ENCODE measurements at places on chromosomes 12 and 14.

DNA sequence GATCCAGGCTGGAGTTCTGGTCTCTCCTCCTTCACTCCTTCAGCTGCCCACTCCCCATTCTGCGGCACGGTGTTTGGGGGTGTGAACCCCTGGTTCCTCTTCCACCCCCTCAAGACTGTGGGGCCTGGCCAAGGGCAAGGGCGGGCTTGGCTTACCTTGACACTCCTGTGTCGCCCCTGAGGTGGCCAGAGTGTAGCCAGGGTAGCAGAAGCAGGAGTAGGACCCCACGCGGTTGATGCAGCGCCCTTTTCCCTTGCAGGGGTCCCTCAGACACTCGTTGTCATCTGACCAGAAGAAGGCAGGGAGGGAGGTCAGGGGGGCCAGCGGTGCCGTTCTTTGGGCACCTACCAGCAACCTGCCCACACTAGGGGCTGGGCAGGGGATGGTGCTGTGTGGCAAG lies 28.2 kb downstream of the ISCA2 start:
- no peak for DNase-seq

- DNase-seq = no peak
Observed at GRCh38 chr12:129607756-129608155, 296.1 kb downstream of the TMEM132D start.

DNA sequence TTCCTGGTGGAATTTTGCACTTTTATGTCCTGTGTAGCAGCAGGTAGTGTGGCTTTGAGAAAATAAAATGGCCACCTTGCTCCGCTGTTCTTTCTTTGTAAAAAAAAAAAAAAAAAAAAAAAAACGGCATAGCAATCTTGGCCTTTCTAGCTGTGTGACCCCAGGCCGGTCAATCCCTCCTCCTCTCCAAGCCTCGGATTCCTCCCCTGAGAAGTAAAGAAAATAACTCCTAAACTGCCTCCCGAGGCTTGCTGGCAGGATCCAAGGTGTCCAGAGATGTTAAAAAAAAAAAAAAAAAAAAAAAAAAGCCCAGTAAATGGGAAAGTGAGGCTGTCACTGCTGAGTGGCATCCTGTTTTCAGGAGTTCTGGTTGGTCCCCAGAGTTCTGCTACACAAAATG lies 23.9 kb upstream of the MAP1LC3B2 start:
- no peak for DNase-seq

- no peak for DNase-seq
Observed at GRCh38 chr14:101815994-101816393, 54.5 kb downstream of the PPP2R5C start.

DNA sequence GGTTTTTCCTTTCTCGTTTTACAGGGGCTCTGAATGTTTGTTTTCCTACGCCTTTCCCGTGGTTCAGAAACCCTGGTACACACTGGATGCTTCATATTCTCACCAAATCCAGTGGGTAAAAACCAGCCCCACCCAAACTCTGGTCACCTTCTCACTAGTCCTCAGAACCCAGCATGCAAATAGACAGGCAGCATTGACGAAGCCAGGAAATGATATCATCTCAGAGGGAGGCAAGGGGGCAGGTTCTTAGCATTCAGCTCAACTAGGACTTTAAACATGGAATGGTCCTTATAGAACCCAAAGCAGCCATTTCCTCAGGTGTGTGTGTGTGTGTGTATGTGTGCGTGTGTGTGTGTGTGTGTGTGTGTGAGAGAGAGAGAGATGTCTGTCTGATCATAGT lies 142.0 kb downstream of the KCNK10 start:
- DNase-seq = no peak

DNA sequence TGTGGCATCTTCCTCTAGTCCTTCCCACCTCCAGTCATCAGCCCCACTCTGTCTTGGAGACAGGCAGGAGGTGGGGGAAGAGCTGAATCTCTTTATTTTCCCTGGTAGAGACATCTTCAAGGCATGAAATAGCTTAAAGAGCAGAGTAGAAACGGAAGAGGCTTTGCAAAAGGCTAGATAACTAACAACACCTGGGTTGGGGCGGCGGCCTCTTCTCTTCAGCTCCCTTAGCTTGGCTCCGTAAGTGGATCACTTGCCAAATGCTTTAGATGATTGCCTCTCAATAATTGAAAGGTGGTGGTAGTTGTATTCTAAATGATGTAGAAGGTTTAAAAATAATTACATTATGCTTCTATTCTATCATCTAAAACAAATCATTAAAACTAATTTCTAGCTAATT lies 36.1 kb downstream of the SSPN start:
- no peak for DNase-seq

- no peak for DNase-seq
Observed at GRCh38 chr12:98998697-98999299, 353.7 kb downstream of the APAF1 start.

DNA sequence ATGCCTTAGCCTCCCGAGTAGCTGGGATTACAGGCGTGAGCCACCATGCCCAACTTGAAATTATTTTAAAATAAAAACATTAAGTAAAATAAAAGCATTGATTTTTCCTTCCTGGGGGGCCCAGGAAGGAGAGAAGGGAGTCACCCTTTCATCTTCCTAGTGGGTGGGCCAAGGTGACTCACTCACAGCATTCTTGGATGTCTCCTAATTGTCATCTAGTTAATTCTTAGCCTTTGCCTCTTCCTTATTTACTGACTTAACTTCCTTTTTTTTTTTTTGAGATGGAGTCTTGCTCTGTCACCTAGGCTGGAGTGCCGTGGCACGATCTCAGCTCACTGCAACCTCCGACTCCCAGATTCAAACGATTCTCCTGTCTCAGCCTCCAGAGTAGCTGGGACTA lies 29.2 kb downstream of the TMEM120B start:
- DNase-seq = no peak

- DNase-seq = no peak
Observed at GRCh38 chr12:5505116-5505515, 73.2 kb downstream of the NTF3 start.

DNA sequence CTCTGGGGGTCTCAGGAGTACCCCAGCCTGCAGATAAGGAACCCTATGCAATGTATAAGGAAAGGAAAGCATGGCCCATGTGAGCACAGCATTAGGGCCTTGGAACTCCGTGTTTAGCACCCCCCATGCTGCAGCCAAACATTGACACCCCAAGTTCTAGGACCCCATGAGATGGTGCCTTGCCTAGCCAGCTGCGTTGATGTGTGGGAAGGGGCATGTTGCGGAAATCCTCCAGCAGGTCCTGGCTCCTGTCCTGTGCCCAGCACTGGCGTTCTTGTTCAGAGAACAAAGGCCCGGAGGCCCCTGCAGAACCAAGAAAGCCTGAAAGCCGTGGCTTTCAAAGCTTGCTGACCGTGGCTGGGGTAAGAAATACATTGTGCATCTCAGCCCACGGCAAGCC lies 99.4 kb upstream of the DIO3 start:
- DNase-seq = no peak

DNA sequence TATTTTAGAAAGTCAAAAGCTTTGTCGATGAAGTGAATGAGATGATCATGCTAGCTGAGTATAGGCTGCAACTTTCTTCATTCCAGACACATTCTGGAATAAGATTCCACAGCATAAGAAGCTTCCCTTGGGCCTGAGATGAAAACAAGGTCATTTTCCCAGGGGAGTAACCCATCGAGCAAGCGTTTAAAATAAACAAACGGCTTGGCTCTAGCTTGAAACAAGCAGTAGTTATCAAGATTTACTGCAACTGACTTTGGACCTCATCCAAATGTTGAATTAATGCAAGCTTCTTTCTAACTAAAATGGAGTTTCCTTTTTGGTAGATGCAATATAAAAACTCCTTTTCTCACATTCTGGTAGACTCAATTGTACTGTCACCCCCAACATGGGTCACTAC lies 23.0 kb downstream of the KCNJ8 start:
- DNase-seq = no peak

DNA sequence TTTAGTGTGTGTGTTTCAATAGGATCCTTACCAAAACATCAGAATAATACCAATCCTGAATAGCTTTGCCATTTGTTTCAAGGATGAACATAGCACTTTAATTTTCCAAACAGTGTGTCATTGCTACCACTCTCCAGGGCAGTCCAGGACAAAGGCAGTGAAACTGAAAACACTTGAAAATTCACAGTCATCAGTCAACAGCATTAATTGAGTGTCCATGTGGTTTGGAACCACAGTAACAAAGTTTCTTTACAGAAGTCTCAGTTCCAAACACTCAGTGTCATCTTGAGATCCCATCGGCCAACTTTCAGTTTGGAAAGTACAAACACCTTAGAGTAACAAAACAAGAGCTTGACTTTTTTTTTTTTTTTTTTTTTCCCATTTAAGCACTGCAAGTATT lies 228.4 kb upstream of the SOX5 start:
- no peak for DNase-seq

GRCh38 chr12:95551913-95552516 lies 739 bp upstream of the USP44 start:
- no peak for DNase-seq

DNA sequence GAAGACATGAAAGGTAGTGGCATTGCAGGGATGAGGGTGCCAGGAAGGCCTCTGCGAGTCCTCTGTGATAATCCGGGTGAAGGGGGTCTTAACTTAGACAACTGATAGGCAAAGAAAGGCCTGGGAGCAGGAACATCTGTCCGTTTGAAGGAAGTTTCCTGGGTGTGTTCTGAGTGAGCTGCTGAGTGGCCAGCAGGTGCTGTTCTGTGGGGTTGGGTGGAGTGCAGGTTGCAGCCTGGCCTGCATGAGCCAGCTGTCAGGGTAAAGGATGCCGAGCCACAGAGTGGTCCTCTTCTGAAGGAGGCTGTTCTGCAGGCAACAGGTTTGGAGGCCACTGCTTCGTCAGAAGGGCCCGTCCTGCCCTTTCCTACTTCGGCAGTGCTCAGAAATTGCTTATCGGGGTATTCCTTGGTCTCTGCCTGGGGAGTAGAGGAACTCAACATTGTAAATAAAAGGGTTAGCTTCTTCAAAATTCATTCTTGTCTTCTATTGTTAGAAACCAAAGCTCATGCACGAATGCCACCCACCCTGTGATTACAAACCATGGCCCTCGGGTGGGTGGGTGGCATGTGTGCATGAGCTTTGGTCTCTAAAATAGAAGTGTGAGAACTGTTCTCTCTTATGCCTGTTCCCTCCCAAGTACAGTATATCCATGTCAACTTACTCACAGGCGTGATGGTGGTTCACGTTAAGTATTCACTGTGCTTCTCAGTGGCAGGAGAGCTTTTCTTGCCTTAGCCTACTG lies 118.9 kb downstream of the CHST11 start:
- no peak for DNase-seq

- DNase-seq = no peak
Observed at GRCh38 chr12:126248871-126249403, 1183.7 kb downstream of the AACS start.

- DNase-seq = no peak
Observed at GRCh38 chr12:89920866-89921265, 212.2 kb upstream of the ATP2B1 start.

DNA sequence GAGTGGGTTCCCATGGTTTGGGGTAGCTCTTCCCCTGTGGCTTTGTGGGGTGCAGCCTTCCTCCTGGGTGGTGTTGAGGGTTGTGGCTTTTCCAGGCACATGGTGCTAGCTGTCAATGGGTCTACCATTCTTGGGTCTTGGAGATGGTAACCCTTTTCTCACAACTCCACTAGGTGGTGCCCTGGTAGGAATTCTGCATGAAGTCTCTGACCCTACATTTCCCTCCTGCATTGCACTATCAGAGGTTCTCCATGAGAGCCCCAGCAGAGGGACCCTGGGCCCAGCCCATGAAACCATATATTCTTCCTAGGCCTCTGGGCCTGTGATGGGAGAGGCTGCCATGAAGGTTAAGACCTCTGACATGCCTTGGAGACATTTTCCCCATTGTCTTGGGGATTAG lies 1093.3 kb downstream of the SLC16A7 start:
- DNase-seq = no peak
